ENCODE measurements at places on chromosomes 5 and 9.

GRCh38 chr9:93052791-93053540, 5.5 kb upstream of the SUSD3 start:
- DNase-seq, result no peak

GRCh38 chr5:94908889-94909480, 290.5 kb downstream of the SLF1 start:
- DNase-seq, result peak; percentile 33

DNA sequence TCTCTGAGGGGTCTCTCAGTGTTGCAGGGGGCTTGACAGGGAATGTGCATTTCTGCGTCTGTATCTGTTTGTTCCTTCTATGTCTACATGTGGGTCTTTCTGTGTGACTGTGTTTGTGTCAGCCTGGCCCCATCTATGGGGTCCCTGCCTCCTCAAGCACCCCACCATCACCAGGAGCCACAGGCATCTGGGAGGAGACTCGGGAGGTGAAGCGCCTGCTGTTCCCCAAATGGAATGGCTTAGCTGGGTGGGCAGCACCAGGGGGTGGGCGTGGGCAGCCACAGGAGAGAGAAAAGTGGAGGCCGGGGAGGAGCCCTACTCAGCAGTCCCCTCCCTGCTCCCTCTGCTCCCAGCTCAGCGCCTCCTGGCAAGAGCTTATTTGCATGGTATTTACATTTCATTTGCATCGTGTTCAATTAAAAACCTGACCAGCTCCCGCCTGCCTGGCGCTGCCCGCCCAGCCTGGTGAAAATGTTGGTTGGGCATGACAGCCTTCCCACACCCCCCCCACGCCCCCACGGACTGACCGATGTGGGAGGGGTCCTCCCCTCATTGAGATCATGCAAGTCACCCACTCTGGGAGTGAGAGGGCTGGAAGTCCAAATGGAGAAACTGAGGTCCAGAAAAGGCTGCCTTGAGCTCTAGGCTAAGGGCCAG, 50.5 kb downstream of the CXXC5 start:
- peak; percentile 76 for DNase-seq

- no peak for DNase-seq
Observed at GRCh38 chr9:1354086-1354485, 303.9 kb downstream of the DMRT2 start.

Measured in KBM-7 (cell line).